Stimulated activated CD4-positive, alpha-beta T cell treated with anti-CD3 and anti-CD28 coated beads, Interleukin-4, amount 100 ng/mL, for 1 hour (primary cell): ENCODE measurements at places on chromosomes 7 and 10.
A peak's percentile ranks its signal among the peaks of the same experiment; 100 is the strongest.

DNA sequence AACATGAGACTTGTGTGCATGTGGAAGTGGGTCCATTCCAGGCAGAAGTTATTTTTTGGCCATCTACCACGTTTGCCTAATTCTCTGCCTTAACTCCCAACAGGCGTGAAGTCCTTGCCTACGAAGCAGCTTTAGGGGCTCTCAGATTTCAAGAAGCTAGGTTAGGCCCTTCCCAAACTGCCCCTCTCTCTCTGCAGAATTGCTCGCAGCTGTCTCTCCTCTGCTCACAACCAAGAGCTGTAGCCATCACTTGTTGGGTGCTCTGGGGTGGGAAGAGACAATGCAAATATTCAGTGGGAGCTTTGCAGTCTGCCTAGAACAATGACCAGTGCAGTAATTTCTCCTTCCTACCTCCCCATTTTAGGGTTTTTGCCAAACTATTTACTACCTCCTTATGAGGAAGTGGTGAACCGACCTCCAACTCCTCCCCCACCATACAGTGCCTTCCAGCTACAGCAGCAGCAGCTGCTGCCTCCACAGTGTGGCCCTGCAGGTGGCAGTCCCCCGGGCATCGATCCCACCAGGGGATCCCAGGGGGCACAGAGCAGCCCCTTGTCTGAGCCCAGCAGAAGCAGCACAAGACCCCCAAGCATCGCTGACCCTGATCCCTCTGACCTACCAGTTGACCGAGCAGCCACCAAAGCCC is 24.9 kb downstream of the CYP17A1 start:
- DNase-seq: no peak

GRCh38 chr10:132335189-132336063 is 3.4 kb downstream of the LRRC27 start:
- DNase-seq: no peak

- DNase-seq: no peak
Measured at GRCh38 chr7:44249639-44250234, 49.0 kb downstream of the YKT6 start.

- DNase-seq: no peak
Measured at GRCh38 chr10:4028027-4028471, 243.0 kb upstream of the KLF6 start.

GRCh38 chr10:4651404-4652037 is 174.5 kb upstream of the AKR1E2 start:
- DNase-seq: no peak

DNA sequence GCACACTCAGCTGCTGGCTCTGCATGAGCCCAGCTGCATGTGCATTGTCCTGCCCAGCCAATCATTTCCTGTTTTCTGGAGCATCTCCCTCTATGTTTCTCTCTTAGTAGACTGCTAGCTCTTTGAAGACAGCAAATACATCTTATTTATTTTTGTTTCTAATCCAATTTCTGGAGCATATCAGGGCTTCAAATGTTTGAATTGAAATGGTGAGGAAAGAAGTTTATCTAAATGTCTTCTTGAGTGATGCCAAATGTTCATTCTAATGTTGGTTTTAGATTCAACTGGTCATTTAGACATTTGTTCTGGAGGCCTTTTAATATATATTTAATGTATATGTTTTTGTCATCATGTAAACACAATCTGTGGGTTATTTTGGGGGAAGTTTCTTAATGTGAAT is 141.9 kb downstream of the DNAJB9 start:
- no peak for DNase-seq

DNA sequence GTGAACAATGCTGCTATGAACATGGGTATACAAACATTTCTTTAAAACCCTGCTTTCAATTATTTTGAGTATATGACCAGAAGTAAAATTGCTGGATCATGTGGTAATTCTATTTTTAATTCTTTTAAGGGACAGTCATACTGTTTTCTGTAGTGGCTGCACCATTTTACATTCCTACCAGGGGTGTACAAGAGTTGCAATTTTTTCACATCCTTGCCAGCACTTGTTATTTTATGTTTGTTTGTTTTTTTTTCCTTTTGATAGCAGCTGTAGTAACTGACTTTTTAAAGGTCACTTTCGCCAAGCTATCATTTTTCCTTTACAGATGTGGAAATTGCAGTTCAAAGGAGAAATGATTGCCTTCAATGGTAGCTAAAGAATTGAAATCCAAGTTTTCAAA is 99.5 kb downstream of the GPR85 start:
- DNase-seq: no peak

DNA sequence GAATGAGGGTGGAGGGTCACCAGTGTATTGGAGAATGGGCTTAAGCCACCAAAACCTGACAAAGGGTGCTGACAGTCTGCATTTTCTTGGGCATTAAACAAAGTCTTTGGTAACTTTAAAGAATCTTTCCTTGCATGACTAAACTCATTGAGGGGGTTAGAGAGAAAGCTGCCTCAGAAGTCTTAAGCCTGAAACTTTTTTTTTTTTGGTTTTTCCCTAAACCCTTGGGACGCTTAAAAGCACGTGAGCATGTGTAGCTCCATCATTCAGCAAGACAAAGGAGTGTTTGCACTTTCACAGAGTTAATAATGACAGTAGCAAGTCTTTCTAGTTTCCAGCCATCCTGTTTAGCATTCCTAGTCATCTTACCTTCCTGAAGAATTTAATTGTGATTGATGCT is 110.7 kb downstream of the LRMDA start:
- no peak for DNase-seq

DNA sequence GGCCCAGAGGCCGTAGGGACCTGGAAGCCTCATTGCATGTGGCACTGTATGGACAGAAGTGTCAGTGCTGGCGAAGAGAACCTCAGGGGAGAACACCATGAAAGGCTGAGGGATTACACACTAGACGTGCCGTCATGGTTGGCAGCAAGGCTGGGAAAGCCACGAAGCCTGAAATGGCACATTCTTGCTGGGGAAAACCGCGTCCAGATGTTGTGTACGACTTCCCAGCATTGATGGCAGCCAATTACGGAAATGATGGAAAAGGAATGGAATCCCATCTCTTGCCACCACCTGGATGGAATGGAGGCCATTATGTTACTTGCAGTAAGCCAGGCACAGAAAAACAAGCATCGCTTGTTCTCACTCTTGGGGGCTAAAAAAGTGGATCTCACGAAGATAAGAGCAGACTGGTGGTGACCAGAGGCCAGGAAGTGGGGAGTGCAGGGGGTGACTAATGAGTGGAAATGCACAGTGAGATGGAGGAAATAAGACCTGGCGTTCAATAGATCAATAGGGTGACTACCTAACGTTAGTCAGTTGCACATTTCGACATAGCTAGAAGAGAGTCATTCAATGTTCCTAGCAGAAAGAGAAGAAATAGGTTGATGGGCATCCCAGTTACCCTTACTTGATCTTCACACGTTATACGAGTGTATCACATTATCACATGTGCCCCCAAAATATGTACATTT is 14.6 kb upstream of the PWWP2B start:
- no peak for DNase-seq

DNA sequence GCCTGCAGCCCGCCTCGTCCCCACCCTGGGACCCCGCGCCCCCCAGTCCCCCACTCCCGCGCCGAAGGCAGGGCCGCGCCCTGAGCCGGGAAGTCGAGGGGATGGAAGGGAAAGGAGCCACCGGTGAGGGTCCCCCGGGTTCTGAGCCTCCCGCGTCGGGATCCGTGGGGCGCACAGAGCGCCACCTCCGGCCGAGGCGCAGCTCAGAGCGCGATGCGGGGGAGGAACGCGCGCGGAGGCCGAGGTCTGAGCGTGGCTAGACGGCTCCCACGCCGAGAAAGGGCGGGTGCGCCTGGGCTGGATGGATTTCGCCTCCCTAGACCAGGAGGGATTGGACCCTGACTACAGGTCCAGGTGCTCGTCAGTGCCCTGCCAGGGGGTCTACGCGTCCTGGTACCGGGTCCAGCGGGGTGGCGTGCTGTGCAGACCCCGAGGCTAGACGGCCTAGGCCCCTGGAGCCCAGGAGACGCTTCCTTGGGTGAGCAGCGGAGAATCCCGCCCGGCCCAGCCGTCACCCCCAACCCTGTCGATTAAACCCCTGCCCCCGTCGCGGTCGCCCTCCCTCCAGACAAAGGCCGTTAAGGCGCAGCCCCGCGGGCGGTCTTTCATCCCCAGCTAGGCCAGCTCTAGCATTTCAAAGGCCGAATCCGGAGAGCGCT is 986 bp upstream of the PDGFA start:
- DNase-seq: no peak

- DNase-seq: no peak
Measured at GRCh38 chr7:77409739-77410547, 6.2 kb downstream of the GSAP start.

DNA sequence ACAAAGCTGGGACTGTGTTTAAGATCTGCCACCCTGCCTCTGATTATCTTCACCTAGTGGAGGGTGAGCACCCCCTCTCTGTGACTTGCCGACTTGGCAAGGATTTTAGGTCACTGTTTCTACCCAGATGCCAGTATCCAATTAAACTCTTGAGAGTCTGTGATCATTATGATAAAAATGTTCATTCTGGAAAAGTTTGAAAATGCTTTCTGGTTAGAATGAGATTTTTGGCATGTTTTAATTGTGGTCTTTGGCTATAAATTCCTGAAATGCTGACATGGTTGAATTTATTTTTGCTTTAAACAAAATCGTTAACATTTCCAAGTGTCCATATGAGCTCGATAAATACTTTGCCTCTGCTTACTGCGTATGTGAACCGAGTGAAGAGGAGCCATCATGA is 221.4 kb downstream of the BICC1 start:
- DNase-seq: no peak

DNA sequence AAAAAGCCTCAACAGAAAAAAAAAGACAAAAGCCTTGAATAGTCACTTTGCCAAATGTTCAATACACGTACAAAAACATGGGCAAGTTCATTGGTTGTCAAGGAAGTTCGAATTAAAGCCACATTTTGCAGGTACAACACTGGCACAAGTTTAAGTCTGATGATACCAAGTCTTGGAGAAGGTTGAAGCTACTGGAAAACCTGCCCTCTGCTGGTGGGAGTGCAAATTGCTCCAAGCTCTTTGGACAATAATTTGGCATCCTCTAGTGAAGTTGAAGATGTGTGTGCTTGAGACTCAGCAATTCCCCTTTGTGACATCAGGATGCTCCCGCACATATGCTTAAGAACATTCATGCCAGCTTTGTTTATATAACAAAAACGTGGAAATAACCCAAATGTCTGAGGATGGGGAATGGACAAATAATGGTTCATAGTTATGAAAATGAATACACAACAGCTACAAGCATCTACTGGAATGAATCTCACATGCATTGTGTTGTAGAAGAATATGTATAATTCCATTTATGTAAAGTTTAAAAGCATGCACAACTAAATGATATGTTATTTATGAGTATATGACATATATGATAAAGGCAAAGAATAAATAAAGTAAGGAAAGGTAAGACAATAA is 120.0 kb upstream of the PLPP4 start:
- DNase-seq: peak; percentile 61
